ENCODE measurements at places on chromosomes 5 and 9. TPM values are rescaled to one million over a fixed set of nuclear protein-coding genes. Genes with fewer than 3 reads are reported as not detected.

GRCh38 chr5:53303105-53303504 is 177.3 kb upstream of the FST start:
- DNase-seq, result no peak

GRCh38 chr9:114621975-114622609 is 11.0 kb downstream of the TMEM268 start:
- DNase-seq, result no peak

DNA sequence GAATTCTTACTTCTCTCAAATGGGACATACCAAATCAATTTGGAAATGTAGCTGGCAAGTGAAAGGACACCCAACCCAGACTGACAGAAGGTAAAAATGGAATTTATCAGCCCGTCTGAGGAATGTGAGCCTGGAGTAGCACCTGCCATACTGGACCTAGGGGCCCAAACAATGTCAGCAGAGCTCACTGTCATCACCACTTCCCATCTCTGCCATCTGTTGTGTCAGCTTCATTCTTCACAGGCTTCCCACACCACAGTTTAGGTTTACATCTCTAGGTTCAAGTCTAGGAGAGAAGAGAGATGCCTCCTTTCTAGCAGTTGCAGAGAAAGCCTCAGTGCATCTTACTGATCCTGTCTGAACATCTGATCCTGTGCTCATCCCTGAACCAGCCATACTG is 222.4 kb downstream of the DOCK8 start:
- no peak for DNase-seq

- no peak for DNase-seq
Measured at GRCh38 chr5:152608458-152608857, 203.4 kb upstream of the NMUR2 start.

GRCh38 chr5:71738662-71739361 is 19.7 kb downstream of the CARTPT start:
- no peak for DNase-seq

The CSF1R gene
- 1.7 TPM for total RNA-seq

The VAV2 gene
- total RNA-seq, result 7.6 TPM

The ACOT12 gene
- not detected for total RNA-seq

The GMCL2 gene
- not detected for total RNA-seq

All from CD8-positive, alpha-beta memory T cell (primary cell).